ENCODE measurements at places on chromosomes 7 and 10. TPM values are rescaled to one million over a fixed set of nuclear protein-coding genes. Genes with fewer than 3 reads are reported as not detected.
A peak's percentile ranks its signal among the peaks of the same experiment; 100 is the strongest.

PDE1C gene
- 4.6 TPM for total RNA-seq

MMP21 gene
- total RNA-seq = not detected

GIMAP1 gene
- total RNA-seq = 4.2 TPM

EGR2 gene
- total RNA-seq = 0.95 TPM

CC2D2B gene
- total RNA-seq = 9.8 TPM

CLDN12 gene
- total RNA-seq = 24.1 TPM

LIPJ gene
- total RNA-seq = 0.27 TPM

DNA sequence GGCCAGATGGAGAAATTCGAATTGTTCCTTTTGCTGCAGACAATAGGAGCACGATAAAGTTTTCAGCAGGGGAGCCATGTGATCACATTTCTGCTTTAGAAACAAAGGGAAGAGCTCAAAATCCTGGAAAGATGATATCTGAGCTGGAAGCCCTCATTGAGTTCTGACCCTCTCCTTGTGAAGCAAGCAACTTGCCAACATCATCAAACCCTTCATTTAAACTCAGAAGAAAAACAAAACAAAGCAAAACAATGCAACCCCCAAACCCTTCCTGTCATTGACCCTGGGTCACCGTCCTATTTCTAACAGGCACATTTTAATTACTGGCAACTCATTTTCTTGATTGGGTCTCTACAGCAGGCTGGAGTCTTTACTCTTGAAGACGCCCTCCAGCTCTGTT is 198.3 kb upstream of the ZNF32 start:
- no peak for DNase-seq
- no peak overlapping the region for H3K27ac ChIP-seq
- no peaks in the 10 kb centered on the region for H3K36me3 ChIP-seq
- no peaks in the 10 kb centered on the region for H3K27me3 ChIP-seq
- no peak overlapping the region for H3K4me3 ChIP-seq

DNA sequence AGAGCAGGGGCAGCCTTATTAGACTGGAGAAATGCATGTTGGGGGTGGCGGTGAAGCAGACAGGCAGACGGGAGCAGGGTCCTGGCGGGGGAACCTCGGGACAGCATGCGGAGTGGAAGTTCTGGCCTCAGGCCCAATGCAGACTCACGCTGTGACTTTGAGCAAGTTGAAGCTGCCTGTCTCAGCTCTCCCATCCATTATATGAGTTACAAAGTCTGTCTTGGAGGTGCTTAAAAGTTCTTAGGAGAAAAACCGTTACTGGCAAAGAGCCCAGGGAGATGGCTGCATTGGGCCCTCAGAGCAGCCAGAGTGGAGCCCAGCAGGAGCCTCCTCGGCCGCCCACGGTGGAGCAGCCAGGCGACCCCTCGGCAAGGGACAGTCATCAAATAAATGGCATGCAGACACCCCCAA is 509.5 kb downstream of the PLXNA4 start:
- no peaks in the 10 kb centered on the region for H3K36me3 ChIP-seq
- H3K27ac ChIP-seq = peak overlapping the region; percentile 89
- peak; percentile 33 for DNase-seq
- H3K4me3 ChIP-seq = peak overlapping the region; percentile 0

DNA sequence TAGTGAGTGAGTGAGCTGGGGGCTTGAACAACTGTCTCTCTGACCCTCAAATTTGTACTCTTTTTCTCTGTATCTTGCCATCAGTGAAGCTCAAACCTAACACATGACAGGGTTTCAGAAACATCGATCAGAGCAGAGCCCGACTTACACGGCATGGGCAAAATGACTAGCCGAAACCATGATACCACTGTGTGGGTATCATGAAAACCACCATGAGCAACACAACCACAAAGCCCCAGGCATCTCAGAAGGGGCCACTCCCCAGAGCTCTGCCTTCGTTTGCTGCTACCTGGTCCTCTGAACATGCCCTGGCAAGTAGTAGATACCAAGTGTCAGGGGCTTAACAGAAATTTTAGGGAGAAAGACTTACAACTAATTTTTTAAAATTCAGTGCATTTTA is 308.5 kb downstream of the WDR11 start:
- H3K4me1 ChIP-seq = no peaks in the 10 kb centered on the region
- H3K36me3 ChIP-seq = no peaks in the 10 kb centered on the region
- H3K4me3 ChIP-seq = no peak overlapping the region
- no peaks in the 10 kb centered on the region for H3K27me3 ChIP-seq
- no peak for DNase-seq

GRCh38 chr10:19853831-19854230 is 37.6 kb downstream of the PLXDC2 start:
- H3K4me3 ChIP-seq = no peak overlapping the region
- H3K27me3 ChIP-seq = no peaks in the 10 kb centered on the region
- H3K27ac ChIP-seq = no peak overlapping the region
- no peaks in the 10 kb centered on the region for H3K36me3 ChIP-seq
- no peak for DNase-seq

GRCh38 chr7:125644109-125644508 is 714.5 kb upstream of the POT1 start:
- H3K27ac ChIP-seq = no peak overlapping the region
- no peaks in the 10 kb centered on the region for H3K4me1 ChIP-seq
- no peaks in the 10 kb centered on the region for H3K36me3 ChIP-seq
- DNase-seq = no peak
- H3K4me3 ChIP-seq = no peak overlapping the region

GRCh38 chr7:156378806-156379205 is 261.8 kb upstream of the RNF32 start:
- DNase-seq = no peak
- H3K4me3 ChIP-seq = no peak overlapping the region
- H3K4me1 ChIP-seq = no peaks in the 10 kb centered on the region
- H3K36me3 ChIP-seq = no peaks in the 10 kb centered on the region
- no peak overlapping the region for H3K27ac ChIP-seq

DNA sequence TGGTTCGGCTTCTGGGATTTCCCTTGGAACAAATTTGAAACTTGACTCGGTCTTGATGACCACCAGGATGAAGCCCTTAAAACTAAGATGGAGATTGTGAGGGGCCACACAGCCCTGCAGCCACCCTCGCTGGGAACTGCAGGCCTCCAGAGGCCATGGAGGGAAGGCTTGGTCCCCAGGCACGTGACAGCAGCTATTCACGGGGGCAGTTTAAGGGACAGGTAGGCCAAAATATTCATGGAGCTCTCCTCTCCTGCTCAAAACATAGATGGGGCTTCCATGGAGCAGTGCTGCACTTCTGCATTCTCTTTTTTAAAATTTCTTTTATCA is 137.0 kb downstream of the ADCY1 start:
- H3K4me3 ChIP-seq = no peak overlapping the region
- H3K27me3 ChIP-seq = no peaks in the 10 kb centered on the region
- H3K27ac ChIP-seq = no peak overlapping the region
- no peaks in the 10 kb centered on the region for H3K4me1 ChIP-seq
- DNase-seq = no peak

DNA sequence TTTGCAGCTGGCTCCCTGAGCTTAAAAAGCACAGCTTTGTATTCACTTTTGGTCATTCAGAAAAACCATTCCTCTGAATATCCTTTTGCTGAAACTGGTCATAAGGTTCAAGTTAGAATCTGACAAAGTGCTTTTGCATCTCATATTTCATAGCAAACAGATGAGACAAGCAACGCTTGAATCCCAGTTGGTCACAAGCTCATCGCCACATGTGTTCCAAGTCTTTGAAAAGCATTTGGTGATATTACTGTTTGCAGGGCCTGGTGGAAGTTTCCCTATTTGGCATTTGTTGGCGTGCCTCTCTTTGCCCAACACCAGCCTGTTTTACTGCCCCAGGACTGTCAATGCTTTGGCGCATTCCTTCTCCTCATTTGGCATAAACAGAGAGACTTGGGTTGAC is 10.3 kb downstream of the TACC2 start:
- H3K4me1 ChIP-seq = peaks cover 6% of the 10 kb centered on the region
- H3K4me3 ChIP-seq = no peak overlapping the region
- DNase-seq = no peak
- no peaks in the 10 kb centered on the region for H3K36me3 ChIP-seq
- H3K27me3 ChIP-seq = no peaks in the 10 kb centered on the region

DNA sequence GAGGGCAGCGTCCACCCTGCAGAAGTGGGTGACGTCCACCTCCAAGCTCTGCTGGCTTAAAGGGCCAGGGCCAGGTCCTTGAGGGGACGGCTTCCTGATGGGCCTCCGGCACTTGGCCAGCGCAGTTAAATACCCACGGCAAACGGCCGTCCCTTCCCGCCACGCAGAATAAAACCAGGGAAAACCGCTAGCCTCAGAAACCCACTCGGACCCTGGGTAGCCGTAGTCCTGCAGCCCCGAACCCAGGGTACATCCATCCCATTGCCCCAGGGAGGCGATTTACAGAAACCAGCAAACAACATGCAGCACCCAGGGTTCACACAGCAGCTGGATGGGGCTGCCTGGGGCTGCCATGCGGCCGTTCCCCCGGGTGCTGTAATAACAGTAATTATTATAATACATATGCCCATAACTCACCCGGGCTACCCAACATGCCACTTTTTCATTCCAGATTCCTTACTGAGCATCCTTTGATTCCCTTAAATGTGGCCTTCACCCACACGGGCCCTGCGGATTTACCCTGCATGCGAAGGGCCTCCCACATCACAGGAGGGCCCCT is 81.5 kb upstream of the PDGFA start:
- H3K27ac ChIP-seq = peak overlapping the region; percentile 98
- no peaks in the 10 kb centered on the region for H3K36me3 ChIP-seq
- peaks cover 64% of the 10 kb centered on the region for H3K4me1 ChIP-seq
- H3K4me3 ChIP-seq = peak overlapping the region; percentile 59
- no peak for DNase-seq

DNA sequence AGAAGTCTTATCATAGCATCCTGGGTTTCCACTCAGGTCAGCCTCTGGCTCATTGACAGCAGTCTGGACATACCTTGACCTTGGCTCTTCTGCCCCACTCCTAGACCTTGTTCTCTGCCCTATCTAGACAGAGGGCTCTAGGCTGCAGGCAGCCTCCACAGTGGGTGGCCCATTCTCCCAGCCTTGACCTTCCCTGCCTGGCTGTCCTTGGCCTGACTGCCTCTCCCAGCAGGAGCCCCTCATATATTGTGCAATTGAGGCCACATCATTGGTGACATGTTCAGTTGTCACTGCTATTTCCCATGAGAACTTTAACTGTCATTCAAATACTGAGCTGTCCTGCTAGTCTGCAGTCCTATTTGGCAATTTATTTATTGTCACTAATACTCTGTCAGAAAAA is 503.4 kb downstream of the PLXNA4 start:
- H3K4me3 ChIP-seq = no peak overlapping the region
- no peaks in the 10 kb centered on the region for H3K36me3 ChIP-seq
- H3K4me1 ChIP-seq = no peaks in the 10 kb centered on the region
- H3K27ac ChIP-seq = no peak overlapping the region
- no peaks in the 10 kb centered on the region for H3K27me3 ChIP-seq

GRCh38 chr10:23453465-23453864 is 14.6 kb downstream of the OTUD1 start:
- DNase-seq = no peak
- H3K4me1 ChIP-seq = no peaks in the 10 kb centered on the region
- no peaks in the 10 kb centered on the region for H3K36me3 ChIP-seq
- no peak overlapping the region for H3K4me3 ChIP-seq
- H3K27me3 ChIP-seq = no peaks in the 10 kb centered on the region
- H3K27ac ChIP-seq = no peak overlapping the region

DNA sequence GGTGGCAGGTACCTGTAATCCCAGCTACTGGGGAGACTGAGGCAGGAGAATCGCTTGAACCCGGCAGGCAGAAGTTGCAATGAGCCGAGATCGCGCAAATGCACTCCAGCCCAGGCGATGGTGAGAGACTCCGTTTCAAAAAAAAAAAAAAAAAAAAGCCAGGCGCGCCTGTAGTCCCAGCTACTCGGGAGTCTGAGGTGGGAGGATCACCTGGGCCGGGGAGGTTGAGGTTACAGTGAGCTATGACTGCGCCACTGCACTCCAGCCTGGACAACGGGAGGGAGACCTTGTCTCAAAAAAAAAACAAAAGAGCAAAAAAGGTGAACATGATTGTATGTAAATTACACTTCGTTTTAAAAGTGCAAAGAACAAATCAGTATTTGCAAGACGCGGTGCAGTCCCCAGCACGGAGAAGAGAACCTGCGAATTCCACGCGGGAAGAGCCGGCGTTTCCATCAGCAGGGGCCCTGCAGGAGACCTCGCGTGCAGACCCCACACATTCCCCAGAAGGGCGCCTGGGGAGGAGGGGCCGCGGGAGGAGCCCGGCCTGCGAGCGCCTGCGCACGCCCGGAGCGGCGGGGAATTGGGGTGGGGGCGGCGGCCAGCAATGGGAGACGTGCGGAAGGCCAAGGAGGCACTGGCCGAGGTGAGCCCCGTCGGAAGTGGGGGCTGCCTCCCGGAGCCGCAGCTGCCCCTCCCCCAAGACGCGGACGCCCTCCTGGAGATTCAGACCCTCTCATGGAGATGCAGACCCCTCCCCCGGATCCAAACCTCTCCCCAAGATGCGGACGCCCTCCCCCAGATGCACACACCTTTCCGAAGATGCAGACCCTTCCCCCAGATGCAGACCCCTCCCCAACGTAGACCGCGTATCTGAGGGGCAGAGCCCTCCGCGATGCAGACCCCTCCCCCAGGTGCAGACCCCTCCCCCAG is 16.7 kb upstream of the SUN1 start:
- H3K27ac ChIP-seq = peak overlapping the region; percentile 99
- no peaks in the 10 kb centered on the region for H3K27me3 ChIP-seq
- no peaks in the 10 kb centered on the region for H3K36me3 ChIP-seq
- peak overlapping the region; percentile 83 for H3K4me3 ChIP-seq

DNA sequence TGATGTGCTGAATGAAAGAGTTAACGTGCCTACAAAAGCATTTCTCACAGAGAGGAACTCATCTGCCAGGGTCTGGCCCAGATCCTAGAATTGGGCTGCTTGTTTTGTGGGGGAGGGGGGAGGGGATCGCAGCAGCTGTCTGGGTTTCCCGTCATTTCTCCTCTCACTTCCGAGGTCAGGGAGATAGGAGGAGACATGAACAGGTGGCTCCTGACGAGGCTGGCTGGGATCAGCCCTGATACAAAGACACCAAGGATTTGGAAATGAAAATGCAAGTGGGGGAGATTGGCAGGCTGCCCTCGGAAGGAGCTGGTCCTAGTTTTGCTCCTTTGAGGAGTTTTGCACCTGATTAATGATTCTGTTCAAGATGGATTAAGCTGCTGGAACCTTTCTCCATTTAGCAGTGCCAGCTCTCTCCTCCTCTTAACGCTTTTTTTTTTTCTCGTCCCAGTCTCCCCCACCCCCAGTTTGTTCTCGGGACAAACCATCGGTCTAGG is 86.8 kb upstream of the KMT2C start:
- no peak overlapping the region for H3K27ac ChIP-seq
- H3K36me3 ChIP-seq = no peaks in the 10 kb centered on the region
- no peaks in the 10 kb centered on the region for H3K27me3 ChIP-seq

- H3K27ac ChIP-seq = no peak overlapping the region
- no peaks in the 10 kb centered on the region for H3K27me3 ChIP-seq
- no peak overlapping the region for H3K4me3 ChIP-seq
- no peaks in the 10 kb centered on the region for H3K36me3 ChIP-seq
- H3K4me1 ChIP-seq = peaks cover 5% of the 10 kb centered on the region
- no peak for DNase-seq
Observed at GRCh38 chr10:117218654-117219053, 21.4 kb downstream of the KCNK18 start.

- DNase-seq = no peak
- no peak overlapping the region for H3K27ac ChIP-seq
- no peaks in the 10 kb centered on the region for H3K27me3 ChIP-seq
- no peak overlapping the region for H3K4me3 ChIP-seq
- no peaks in the 10 kb centered on the region for H3K4me1 ChIP-seq
Observed at GRCh38 chr7:51067258-51067657, 249.4 kb downstream of the COBL start.

- no peak overlapping the region for H3K27ac ChIP-seq
- H3K4me1 ChIP-seq = peaks cover 10% of the 10 kb centered on the region
- no peak for DNase-seq
- no peaks in the 10 kb centered on the region for H3K27me3 ChIP-seq
- peak overlapping the region; percentile 4 for H3K4me3 ChIP-seq
Observed at GRCh38 chr10:132446661-132447445, 49.9 kb downstream of the PWWP2B start.

GRCh38 chr10:96753956-96754355 is 33.6 kb upstream of the PIK3AP1 start:
- no peaks in the 10 kb centered on the region for H3K27me3 ChIP-seq
- DNase-seq = no peak
- H3K36me3 ChIP-seq = no peaks in the 10 kb centered on the region

Data from thoracic aorta (tissue), 2 donors.